Osteoblast (primary cell): ENCODE measurements at places on chromosomes 3 and 15.

DNA sequence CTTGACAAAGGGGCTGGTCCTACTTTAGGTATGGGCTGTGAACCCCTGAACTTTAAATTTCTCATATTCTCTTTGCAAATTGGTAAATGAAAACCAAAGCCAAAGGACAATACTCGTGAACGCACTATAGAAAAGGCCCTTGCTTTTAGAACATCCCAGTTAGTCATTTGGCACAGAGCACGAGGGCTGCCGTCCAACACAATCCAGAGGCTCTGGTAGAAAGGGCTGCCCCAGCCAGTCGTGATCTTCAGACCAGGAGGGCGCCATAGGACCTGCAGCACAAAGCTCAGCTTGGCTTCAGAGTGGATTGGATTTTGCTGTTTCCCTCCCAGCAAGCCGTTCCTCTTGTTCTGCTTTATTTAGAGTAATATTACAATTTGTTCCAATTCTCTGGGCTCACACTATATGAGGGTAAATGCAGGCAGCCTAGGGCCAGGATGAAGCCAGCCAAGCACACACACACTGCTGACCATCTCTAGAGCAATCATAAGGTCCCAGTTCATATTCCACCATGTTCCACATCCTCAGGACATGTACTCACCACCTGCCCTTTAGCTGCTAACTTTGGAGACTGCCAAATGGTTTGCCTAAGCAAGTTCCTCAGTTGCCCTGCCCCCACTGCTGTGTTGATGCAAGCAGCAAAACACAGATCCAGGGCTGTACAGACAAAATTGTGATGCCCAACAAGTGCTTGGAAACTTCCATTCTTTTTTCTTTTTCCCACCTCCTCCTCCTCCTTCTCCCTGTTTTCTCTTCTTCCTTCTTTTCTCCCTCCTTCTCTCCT lies 6.0 kb upstream of the BFSP2 start:
- peak; percentile 93 for DNase-seq

- DNase-seq: no peak
These were observed 14.9 kb downstream of the TRH start for GRCh38 chr3:129989414-129989813.

DNA sequence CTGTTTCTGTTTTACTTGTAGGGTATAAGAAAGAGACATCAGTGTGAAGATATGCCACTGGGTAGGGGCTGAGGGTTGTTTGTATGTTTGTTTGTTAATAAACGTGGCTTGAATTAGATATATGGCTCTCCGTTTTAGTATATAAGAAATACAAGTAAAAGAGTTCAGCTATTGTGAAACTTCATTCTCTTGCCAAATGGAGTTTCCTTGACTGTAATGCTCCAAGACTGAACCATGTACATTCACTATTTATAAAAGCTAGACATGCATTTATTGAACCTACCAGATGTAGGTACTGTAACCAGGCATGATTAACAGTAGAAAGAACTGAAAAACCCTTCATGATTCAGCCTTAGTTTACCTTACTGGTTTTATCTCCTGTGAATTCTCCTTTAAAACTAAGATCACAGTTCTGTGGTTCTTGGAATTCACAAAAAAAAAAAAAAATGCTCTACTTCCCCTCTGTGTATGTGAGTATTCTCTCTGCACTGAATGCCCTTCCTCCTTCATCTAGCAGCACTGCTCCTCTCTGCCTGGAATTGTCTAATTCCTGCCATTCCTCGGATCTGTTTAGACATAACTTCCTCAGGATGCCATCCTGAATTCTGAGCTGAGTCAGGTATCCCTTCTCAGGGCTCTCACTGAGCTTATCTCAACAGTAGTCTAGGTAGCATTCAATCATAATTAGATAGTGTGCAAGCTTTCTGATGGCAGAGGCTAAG lies 504.4 kb downstream of the FHIT start:
- no peak for DNase-seq

- no peak for DNase-seq
These were observed 701.2 kb downstream of the NLGN1 start for GRCh38 chr3:174098746-174099145.

- peak; percentile 83 for DNase-seq
These were observed 238.7 kb upstream of the P2RY1 start for GRCh38 chr3:152595975-152596821.
